Right atrium auricular region (tissue), 2 donors: ENCODE measurements at places on chromosomes 11 and 22. TPM values are rescaled to one million over a fixed set of nuclear protein-coding genes. Genes with fewer than 3 reads are reported as not detected.

SYCE3 gene
- not detected for total RNA-seq

GRCh38 chr11:65286686-65287085, 24.9 kb downstream of the POLA2 start:
- H3K4me1 ChIP-seq, result peaks cover 27% of the 10 kb centered on the region
- no peak for DNase-seq
- no peaks in the 10 kb centered on the region for H3K27me3 ChIP-seq
- no peak overlapping the region for H3K4me3 ChIP-seq

GRM5 gene
- not detected for total RNA-seq

DNA sequence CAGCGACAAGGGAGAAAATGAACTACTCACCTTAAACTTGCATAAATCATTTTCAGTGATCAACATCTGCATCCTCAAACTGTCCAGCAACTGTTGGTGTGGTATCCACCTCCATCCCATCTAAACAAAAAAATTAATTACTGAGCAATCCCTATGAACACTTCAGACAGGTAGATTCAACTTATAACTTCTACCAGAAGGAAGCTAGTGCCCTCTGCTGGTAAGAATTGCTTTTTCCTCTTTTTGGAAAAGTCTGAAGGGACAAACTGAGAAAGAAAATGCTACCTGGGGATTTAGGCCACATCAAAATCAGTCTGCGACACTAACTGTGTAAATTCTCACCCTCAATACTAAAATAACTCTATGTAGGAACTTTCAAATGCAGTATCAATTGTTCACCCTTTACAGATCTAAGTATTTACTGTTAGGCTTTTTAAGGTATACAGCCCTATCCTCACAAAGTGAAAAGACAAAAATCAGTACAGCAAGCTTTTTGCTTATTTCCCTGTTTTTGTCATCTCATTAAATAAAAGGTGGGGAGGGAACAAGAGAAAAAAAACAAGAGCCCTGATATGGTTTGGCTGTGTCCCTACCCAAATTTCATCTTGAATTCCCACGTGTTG, 17.9 kb downstream of the CLNS1A start:
- DNase-seq, result no peak
- H3K4me1 ChIP-seq, result no peaks in the 10 kb centered on the region
- no peak overlapping the region for H3K27ac ChIP-seq
- H3K36me3 ChIP-seq, result peaks cover 74% of the 10 kb centered on the region
- H3K4me3 ChIP-seq, result no peak overlapping the region

GRCh38 chr11:82901922-82902485, 468 bp downstream of the DDIAS start:
- no peak for DNase-seq
- H3K36me3 ChIP-seq, result no peaks in the 10 kb centered on the region

- no peaks in the 10 kb centered on the region for H3K27me3 ChIP-seq
- peak; percentile 72 for DNase-seq
- peaks cover 14% of the 10 kb centered on the region for H3K4me1 ChIP-seq
- no peaks in the 10 kb centered on the region for H3K36me3 ChIP-seq
These were observed 839 bp downstream of the CEP164 start for GRCh38 chr11:117328375-117329010.

GRCh38 chr11:63502252-63502820, 3.5 kb upstream of the LGALS12 start:
- H3K27me3 ChIP-seq, result no peaks in the 10 kb centered on the region
- no peaks in the 10 kb centered on the region for H3K4me1 ChIP-seq
- H3K4me3 ChIP-seq, result no peak overlapping the region
- H3K27ac ChIP-seq, result no peak overlapping the region
- no peak for DNase-seq
